Upper lobe of left lung (tissue), 6 donors: ENCODE measurements at places on chromosomes 5 and 9.

DNA sequence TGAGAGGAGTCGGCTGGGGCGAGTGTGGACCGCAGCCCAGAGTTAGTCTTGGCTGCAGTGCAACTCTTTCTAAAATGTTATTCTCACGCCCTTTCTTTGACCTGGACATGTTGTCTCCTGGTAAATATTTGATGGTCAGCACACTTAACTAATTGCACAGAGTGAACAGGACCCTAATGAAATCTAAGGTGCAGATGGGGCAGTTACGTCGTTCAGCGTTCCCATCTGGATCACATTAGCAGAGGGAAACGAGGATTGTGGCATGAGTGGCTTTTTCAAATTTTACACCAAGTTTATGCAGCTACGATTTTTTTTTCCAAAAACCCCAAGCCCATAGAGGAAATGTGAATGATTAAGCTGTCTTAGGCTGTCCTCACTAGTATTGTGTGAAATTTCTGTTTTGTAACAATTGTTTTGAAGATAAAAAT, 483 bp downstream of the C9orf85 start:
- DNase-seq = no peak

DNA sequence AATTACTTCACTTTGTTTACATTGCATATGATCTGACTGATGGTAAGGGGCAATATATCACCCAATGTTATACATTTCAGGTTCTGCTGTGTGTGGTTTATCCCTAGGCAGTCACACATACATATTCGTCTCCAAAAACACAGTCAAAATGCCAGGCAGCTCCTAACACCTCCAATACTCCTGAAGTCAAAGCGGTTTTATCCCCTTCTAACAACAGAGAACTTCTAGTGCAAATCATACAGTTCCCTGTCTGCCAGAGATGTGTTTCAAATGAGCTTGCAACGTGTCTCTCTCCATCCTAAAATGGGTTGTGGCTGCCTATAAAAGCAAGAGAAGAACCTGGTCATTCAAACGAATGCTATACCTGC, 328.9 kb downstream of the ELAVL2 start:
- DNase-seq = no peak

DNA sequence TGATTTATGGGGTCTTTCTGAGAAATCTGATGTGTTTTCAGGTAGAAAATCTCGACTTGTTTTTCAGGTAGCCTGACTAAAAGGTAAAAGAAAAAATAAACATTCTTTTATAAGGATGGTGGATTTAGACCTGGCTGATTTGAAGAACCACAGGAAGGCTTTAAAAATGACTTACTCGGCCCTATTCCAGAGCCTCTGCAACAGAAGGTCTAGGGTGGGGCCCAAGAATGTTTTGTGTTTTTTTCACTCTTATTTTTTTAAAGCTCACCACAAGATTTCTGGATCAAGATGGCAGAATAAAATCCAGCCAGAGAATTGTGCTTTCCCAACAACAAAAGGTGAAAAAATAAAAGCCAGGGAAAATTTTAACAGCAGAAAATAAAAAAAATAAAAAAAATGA, 59.1 kb downstream of the FNBP1 start:
- DNase-seq = no peak

DNA sequence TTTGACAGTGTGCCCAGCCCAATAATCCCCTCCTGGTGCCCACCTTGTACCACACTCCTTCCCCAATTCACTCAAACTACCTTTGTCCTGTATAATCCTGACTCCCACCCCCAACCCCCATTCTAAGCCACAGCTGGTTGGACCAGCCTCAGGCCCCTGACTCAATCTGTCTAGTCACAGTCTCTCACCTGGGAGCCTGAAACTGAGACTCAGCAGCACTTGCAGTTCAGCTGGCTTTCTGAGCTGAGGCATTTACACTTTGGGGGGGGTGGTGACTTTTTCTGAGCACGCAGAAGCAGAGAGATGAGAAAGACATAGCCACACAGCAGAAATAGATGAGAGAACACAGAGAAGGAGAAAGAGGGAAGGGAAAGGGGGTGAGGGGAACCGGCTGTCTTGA, 247.3 kb downstream of the MAN2A1 start:
- DNase-seq = no peak

DNA sequence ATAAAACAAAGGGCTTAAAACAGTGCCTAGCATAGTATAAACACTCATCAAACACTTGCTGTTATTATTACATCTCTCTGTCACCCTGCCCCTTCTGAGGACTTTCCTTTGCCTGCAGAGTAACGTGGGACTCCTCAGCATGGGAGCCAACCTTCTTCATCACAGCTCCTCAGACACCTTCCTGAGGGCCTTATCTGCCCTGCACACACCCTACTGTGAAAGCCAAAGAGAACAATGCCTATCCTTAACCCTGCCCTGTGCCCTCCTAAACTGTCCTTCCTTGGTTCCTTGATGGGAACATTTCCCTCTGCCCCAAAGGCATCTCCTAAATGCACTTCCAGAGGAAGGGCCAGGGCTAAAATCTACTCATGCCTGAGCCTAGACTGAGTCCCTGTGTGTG, 20.6 kb upstream of the HAND1 start:
- no peak for DNase-seq

DNA sequence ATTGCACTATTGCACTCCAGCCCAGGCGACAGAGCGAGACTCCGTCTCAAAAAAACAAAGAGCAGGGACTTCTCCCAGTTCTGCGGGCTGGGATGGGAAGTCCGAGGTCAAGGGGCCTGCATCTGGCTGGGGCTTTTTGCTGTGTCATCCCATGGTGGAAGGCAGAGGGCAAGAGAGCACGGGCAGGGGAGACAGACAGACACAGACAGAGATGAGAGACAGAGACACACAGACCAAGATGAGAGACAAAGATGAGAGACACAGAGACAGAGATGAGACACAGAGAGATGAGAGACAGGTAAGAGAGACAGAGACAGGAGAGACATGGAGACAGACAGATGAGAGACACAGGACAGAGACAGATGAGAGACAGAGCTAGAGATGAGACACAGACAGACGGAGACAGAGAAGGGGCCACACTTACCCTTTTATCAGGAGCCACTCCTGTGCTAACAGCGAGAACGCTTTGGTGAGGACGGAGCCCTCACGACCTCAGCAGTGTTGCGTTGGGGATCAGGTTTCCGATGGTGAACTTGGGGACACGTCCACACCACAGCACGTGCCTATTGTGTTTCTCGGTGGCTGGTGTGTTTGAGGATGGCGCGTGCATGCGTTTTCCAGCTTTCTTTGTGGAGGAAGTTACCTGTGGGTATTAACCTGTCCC, 8.9 kb upstream of the TOR4A start:
- no peak for DNase-seq

- DNase-seq = no peak
Observed at GRCh38 chr5:64869419-64869818, 100.7 kb downstream of the CWC27 start.

GRCh38 chr5:60677850-60678664, 21.9 kb downstream of the DEPDC1B start:
- no peak for DNase-seq

- DNase-seq = no peak
Observed at GRCh38 chr5:128693764-128694163, 155.7 kb upstream of the FBN2 start.

- DNase-seq = no peak
Observed at GRCh38 chr9:75658301-75658905, 232.1 kb upstream of the PCSK5 start.

GRCh38 chr9:116987721-116988485, 300.8 kb downstream of the TRIM32 start:
- DNase-seq = no peak

- DNase-seq = no peak
Observed at GRCh38 chr5:178740181-178740557, 9.7 kb upstream of the ZNF354A start.

DNA sequence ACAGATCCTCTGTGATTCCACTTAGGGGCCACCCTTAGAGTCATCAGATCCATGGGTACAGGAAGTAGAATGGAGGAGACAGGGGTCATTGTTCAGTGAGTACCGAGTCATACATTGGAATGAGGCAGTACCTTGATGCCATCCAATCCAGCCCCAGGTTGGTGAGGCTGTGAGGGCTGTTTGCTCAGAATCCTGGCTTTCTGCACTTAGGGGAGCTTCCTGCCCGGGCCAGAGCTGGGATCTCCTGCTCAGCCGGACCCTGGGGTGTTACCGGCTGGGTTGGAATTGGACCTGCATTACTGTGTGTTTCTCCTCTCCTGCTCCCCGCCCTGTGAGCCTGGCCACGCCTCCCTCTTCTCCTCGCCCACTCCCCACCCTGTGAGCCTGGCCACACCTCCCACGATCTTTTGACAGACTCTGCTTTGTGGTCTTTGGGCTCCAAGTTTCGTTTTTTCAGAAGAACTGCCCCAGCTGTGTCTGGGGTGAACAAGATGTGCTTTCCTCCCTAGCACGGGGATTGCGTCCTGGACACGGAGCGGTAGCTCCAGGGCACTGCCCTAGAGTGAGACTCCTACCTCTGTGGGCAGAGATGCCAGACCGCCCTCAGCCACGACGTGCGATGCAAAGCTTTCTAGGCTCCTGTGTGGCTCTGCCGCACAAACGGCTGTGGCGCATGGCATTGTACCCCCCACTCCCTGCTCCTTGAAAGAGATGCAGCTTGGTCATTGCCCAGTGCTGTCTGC, 15.4 kb downstream of the TRAF2 start:
- DNase-seq = peak; percentile 62

GRCh38 chr5:81506900-81507588, 113.1 kb upstream of the ACOT12 start:
- DNase-seq = no peak

- no peak for DNase-seq
Observed at GRCh38 chr9:136289651-136290507, 14.0 kb downstream of the CCDC187 start.

DNA sequence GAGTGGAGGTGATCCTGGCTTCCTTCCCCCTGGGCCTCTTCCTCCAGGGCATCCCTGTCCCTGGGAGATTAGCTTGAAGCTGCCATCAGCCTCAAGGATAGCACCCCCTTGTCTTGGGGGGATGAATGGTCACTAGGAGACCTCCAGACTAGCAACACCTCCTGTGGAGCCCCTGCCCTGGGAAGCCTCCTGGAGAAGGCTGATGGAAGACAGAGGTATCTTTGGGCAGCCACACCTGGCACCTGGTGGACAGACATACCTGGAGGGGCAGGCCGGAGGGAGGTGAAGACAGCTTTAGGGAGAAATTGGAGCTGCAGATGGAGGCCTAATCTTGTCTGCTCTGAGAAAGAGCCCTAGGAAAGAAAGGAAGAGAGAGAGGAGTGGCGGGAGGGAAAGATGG, 9.0 kb upstream of the TTLL11 start:
- DNase-seq = no peak

- no peak for DNase-seq
Observed at GRCh38 chr5:66807743-66808142, 211.6 kb downstream of the MAST4 start.

- no peak for DNase-seq
Observed at GRCh38 chr9:6567140-6567591, 78.4 kb downstream of the GLDC start.

DNA sequence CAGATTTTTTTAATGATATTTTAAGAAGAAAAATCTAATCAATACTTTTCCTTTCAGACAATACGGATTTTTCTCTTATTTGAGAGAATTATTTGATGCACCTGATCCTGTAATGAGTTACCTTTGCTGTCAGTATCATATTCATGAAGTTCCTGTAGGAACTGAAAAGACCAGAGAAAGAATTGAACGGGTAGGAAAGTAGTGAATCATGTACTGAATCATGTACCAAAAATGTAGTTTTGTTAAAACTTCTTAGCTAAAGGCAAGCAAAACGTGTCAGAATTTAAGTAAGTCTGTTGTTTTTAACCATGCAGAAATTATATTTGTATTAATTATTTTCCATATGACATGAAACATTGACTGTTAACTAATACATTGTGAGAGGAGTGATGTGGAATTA, 56.6 kb downstream of the SMC5 start:
- DNase-seq = no peak

DNA sequence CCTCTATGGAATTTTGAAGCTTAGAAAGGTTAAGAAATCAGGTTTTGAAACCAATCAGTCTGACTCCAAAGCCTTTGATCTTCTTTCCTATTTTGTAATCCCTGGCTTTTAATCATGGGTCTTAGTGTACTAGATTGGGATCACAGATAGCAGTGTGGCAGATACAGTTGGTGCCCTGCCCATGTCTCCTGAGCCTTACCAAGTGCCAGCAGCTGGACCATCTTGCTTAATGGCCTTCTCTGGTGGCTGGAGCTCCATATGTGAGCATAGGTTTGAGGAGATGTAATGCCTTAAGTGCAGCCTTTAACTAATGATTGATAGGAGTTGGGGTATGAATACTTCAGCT, 16.7 kb upstream of the RIC1 start:
- no peak for DNase-seq

DNA sequence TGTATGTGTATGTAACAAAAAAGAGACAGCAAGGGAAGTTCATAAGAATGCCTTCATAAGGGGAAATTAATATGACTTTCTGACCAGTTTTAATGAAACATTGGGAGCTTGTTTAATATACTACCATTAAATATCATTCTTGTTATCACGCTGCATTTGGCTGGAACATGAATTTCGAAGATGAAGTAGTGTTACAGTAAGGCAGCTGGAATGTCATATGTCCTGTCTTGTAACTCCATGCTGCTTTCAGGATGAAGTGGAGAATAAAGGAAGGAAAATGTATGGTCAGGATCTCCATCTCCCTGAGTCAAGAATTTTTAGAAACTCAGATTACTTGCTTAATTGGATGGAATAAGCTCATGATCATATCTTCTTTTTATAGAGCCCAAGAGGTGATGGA, 61.5 kb upstream of the DMAC1 start:
- no peak for DNase-seq

GRCh38 chr9:69168709-69169217, 5.3 kb upstream of the TJP2 start:
- peak; percentile 59 for DNase-seq

- no peak for DNase-seq
Observed at GRCh38 chr9:69932901-69933300, 110.7 kb upstream of the MAMDC2 start.

DNA sequence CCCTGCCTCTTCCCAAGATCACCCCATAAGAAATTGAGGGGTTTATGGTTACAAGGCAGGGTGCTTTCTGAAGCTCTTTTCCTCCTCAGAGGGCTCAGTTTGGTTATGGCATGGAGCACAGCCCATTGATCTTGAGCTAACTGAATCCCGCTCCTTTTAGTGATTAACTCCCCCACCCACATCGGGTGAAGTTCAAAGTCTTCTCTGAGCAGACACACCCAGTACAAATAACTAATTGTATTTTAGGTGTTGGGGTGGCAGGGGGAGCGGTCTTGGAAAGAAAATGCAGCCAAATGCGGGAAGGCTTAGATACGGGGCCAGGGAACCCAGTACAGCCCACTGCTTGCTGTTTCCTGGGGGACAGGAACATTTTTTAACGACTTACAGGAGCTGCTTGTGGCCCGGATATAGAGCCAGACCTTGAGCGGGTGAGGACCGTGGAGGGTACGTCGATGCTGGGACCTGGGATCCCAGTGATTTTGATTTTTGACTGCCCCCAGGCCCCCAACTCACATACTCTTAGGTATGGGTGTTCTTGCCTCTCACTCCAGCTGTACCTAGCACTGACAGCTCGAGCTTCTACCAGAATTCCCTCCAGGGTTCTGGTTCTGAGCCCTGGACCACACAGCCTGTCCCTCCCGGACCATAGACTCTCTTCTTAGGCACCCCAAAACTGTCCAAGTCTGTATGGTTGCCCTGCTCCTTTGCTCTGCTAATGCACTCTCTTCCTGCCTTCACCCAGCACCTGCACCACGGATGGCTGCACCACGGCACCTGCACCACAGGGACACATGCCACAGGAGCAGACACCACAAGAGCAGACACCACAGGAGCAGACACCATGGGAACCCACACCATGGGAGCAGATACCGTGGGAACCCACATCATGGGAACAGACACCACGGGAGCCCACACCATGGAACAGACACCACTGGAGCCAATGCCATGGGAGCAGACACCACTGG, 18.3 kb upstream of the RXRA start:
- no peak for DNase-seq

GRCh38 chr5:66602621-66603020, 6.4 kb downstream of the MAST4 start:
- no peak for DNase-seq
